ENCODE measurements at places on chromosomes 11 and 22. TPM values are rescaled to one million over a fixed set of nuclear protein-coding genes. Genes with fewer than 3 reads are reported as not detected.

DNA sequence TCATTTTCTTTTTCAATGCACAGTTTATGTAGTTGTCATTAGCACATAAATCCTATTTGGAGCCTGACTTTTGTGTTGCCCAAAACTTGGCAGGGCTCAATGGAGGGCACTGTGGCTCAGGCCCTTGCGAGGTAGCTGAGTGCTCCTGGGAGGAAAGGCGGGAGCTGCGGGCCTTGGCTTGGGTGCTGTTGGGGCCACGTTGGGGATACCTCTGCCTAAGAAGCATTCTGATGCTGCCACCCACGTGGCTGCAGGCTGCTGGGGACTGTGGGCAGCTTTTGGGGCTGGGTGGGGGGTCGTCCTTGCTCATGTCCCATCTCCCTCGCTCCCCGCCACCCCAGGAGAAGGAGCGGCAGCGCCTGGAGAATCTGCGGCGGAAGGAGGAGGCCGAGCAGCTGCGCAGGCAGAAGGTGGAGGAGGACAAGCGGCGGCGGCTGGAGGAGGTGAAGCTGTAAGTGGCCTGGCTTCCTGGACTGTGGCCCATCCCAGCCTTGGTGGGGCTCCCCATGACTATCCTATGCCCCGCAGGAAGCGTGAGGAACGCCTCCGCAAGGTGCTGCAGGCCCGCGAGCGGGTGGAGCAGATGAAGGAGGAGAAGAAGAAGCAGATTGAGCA, 20.9 kb downstream of the INCENP start:
- DNase-seq = no peak

- no peak for DNase-seq
Measured at GRCh38 chr11:36713715-36714114, 115.7 kb upstream of the RAG2 start.

Gene CARS1
- 95.9 TPM for total RNA-seq

- no peak for DNase-seq
Measured at GRCh38 chr11:20362481-20362880, 1.0 kb upstream of the HTATIP2 start.

Gene ARHGAP42
- 35.7 TPM for total RNA-seq

Gene MFRP
- total RNA-seq = 0.03 TPM

Gene CATSPER1
- not detected for total RNA-seq

GRCh38 chr11:92967867-92968266, 1.6 kb upstream of the MTNR1B start:
- DNase-seq = no peak
